ENCODE measurements at places on chromosomes 7 and 10.

- no peak for DNase-seq
These were observed 986 bp downstream of the NRP1 start for GRCh38 chr10:33333260-33334101.

DNA sequence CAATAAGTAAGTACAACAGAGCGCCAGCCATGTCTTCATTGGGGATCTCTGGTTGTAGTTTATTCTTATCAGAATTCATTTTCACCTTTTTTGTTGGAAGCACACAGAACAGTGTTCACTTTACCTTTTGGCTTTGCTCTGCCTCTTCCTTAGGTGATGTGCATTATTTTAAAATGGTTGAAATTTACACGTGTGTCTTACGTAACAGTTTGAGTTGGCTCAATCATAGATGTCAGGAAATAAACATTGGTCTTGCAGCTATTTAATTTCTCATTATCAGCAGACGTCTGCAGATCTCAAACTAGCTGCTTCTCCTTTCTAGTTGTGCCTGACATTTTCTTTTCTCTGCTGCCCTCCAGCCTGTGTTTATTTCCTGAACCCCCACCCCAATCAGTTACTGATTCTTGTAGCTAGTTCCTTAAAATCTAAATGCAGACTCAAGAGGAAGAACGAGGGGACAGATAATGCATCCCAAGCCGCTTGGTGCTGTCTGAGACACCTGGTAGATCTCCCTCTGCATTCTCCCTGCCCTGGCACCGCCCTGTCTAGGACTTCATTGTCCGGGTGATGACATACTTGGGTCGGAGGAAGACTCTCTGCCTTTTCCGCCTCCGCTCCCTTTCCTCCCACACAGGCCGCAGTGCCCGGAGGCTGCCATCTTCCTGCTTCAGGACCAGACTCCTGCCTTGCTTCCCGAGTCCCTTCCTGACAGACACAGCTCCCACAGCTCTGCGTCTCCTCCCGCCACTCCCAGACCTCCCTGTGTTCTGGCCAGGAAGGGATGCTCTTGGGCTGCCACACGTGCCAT lies 108.2 kb downstream of the ANKRD61 start:
- DNase-seq: no peak

DNA sequence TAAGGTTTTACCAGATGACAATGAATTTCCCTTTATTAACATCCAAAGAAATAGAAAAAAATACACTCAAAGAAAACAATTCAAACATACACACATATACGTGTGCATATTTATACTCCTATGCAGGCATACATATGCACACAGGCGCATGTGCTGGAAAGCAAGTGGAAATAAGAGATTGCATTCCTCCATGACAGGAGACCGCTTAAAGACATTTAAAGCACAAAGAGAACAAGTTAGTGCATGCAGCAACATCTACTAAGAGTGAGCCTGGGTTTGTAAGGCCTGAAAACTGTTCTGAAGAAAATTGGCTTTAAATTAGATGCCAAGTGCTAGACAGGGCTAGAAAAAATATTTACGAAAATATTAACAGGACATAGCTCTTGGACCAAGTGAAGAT lies 40.1 kb upstream of the PPP1R17 start:
- DNase-seq: no peak

- DNase-seq: no peak
These were observed 185.4 kb downstream of the SEC23IP start for GRCh38 chr10:120077707-120078492.

DNA sequence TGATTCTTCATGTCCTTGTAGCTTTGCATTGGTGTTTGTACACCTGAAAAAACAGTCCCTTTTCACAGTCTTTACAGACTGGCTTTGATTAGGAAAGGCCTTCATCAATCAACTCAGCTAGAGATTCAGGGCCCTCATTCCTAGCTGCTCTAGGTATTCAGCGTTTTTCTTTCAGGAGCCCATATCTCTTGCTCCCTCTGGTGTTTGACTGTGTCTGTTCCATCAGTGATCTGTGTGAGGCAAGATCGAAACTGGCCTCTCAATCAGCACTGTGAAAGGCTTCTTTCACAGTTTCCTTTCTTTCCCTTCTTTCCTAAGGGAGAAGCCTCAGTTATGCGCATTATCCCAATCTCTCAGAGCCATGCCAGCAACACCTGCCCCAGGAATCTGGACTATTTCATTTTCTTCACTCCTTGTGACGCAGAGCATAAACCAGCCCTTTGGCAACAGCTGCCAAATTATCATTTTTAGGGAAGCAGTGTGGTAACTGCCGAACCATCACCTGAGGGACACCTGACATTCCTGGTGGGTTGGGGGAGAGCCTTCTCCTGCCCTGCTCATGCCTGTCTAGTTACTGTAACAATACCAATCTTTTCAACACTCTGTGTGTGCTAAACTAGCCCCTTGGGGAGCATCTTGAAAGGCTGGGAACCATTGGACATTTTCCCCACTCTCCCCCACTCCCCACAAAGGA lies 75.7 kb upstream of the CCDC71L start:
- DNase-seq: no peak

DNA sequence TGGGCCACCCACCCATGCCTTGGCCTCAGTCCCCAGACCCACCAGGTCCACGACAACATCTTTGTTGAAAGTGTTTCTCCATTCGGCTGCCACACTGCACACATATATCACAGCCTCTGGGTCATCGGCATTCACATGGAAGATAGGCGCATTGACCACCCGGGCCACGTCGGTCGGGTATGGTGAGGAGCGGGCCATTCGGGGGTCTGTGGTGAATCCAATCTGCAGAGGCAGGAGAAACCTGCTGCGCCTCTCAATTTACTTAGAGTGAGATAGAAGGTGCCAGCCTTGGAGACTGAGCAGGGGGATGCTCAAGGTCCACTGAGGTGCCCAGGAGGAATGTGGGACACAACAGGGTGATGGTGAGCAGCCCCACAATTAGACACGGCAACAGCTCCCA lies 16.4 kb downstream of the OGDHL start:
- no peak for DNase-seq

GRCh38 chr7:149598721-149599308 lies 101.2 kb upstream of the ZNF746 start:
- no peak for DNase-seq

- DNase-seq: peak; percentile 52
These were observed 45.2 kb upstream of the TMEM213 start for GRCh38 chr7:138752518-138753149.

- no peak for DNase-seq
These were observed 165.5 kb downstream of the ANK3 start for GRCh38 chr10:60224066-60224705.

GRCh38 chr10:127854769-127855590 lies 37.8 kb downstream of the CLRN3 start:
- DNase-seq: no peak

DNA sequence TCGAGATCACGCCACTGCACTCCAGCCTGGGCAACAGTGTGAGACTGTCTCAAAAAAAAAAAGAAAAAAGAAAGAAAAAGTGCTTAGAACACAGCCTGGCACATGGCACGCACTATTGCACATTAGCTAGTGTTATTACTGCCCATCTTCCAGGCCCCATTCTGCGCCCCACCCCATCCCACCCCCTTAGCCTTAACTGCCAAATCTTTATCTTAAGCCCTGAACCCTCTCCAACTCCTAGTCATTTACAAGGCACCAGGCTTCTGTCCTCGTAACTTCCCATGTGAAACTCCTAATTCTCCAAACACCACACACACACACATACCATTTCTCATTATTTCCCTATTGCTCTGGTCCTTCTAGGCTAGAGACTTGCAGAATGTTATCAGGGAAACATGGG lies 4.8 kb downstream of the FRAT2 start:
- no peak for DNase-seq

DNA sequence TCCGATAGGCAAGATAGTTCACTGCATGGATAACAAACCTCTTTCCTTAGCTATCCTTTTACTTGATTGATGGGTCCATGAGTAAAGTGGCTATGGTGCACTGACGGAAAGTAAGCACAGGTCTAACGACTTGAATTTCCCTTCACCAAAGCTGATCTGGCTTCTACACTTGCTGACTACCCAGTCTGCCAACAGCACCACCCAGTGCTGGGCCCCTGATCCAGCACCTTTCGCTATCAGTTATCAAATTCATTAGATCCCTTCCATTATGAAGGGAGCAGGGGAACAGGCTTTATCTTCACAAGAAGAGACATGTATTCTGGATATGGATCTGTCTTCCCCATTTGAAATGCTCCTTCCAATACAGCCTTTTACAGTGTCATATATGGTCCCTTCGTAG lies 855.9 kb downstream of the GRID1 start:
- DNase-seq: no peak

DNA sequence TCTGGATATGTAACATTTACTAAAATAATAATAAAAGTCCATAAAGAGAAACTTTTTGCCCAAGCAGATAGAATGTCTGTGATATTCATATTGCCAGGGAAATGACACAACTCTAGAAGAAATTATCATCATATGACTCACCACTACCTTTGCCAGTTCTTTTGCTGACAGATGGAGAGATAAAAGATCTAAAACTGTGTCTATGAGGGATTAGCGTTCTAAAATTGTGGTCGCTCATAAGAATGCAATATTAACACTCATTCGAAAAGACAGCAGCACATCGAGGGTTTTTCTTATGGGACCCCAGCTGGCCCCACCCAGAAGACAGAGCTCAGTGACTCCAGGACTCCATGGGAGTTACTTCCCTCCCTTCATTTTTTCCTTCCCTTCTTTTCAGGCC lies 16.6 kb upstream of the LANCL2 start:
- DNase-seq: no peak

DNA sequence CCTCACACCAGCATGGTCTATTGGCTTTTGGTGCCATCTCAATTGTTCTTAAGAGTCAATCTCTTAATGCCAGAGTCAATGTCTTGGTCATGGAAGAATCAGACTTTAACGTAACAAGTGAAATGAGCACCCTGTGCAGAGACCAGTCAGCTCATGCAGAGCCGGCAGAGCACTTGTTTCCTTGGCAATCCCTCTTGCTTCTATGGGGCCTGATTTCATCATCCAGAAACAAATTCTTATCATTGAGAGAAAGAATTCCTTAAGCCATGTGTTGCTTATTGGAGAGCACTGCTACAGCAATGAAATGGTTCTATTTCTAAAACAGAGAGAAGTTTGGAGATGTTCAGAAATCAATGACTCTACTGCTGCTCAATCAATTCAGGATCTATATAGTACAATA lies 212.8 kb downstream of the IPMK start:
- no peak for DNase-seq

DNA sequence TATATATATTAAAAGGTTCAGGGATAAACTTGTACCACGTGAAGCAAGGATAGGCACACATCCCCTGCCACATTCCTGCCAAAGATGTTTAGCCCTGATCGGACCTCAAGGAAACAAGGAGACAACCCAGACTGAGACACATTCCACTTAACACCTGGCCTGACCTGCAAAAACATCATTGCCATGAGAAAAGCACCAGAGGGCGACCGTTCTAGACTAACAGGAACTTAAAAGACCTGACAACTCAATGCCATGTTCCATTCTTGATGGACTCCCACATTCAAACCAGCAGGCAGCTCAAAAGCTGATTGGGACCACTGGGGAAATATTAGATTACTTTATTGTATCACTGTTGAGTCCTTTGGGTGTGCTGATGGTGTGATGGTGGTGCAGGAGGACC lies 8.1 kb upstream of the PDGFA start:
- no peak for DNase-seq

DNA sequence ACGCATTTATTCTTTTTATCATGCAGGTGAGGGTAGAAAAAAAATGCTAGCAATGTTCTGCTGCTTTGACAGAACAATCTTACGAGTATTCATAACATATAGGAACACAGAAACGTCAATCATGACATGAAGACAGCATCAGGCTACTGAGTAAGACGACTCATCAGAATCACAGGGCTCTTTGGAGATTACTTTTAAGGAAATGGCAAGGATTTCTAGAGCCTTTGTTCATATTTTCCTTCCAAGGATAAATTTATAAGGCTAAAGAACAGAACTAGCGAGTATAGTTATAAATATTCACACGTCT lies 39.8 kb upstream of the DNAJC1 start:
- DNase-seq: no peak

GRCh38 chr10:47035171-47035818 lies 124.1 kb downstream of the PTPN20 start:
- no peak for DNase-seq

DNA sequence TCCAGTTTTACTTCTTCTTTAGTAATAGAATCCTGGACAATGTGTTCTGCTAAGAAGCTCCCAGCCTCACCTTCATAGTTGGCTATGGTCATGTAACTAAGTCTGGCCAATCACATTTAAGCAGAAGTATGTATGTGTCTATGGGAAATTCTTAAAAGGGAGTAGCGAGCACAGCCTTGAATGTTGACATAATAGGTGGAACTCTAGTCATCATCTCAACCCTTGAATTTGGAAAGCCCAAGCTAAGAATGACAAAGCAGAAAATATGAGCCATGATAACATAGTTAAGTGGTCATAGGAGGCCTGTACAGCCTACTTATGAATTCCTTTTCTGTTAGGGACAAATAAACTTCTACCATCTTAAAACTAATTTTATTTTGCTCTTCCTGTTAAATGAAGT lies 134.1 kb downstream of the MAGI2 start:
- DNase-seq: no peak

GRCh38 chr7:135322571-135323340 lies 89.1 kb downstream of the STRA8 start:
- DNase-seq: no peak

DNA sequence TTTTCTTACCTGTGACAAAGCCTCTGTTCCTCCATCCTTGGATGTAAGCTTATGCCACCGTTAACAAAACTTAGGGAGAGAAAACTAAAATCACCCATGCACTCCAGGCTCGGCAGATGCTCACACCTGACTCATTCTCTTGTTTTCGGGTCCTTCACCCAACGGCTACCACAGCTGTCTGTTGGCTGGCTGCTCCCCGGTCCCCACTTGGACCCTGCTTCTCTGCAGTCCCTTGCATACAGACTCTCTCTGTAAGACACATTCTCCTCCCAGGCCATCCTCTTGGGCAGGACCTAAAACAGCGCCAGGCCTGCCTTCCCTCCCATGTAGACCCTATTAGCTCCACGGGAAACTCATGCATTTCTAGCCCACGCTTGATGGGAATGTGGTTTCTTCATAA lies 12.1 kb upstream of the INHBA start:
- no peak for DNase-seq

DNA sequence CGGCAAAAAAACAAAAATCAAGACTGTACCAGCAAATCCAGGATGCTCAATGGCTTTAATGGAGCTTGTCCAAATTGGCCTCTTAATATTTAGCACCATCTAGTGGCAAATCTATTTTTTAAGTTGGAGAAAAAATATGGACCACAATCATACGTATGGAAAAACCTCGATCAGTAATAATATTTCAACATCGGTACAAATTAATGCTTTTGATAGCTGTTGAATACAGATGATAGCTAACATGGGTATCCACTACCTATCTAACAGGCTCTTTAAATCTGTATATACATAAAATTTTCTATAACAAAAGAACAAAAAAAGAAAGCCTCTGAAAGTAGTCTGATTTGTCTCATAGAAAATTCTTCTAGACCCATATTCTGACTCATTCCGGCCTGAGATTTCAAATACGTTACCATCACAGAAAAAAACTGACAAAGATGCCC lies 29.2 kb downstream of the COA1 start:
- DNase-seq: no peak

GRCh38 chr10:125396676-125397075 lies 236.3 kb upstream of the CTBP2 start:
- no peak for DNase-seq

GRCh38 chr7:149085866-149086265 lies 4.7 kb downstream of the ZNF786 start:
- no peak for DNase-seq

- no peak for DNase-seq
These were observed 107.2 kb upstream of the EEPD1 start for GRCh38 chr7:36045830-36046341.

GRCh38 chr10:79905322-79906314 lies 43.3 kb downstream of the SFTPD start:
- no peak for DNase-seq
